Anterior cingulate cortex (tissue), 58 donors: ENCODE measurements at places on chromosomes 7 and 10.

DNA sequence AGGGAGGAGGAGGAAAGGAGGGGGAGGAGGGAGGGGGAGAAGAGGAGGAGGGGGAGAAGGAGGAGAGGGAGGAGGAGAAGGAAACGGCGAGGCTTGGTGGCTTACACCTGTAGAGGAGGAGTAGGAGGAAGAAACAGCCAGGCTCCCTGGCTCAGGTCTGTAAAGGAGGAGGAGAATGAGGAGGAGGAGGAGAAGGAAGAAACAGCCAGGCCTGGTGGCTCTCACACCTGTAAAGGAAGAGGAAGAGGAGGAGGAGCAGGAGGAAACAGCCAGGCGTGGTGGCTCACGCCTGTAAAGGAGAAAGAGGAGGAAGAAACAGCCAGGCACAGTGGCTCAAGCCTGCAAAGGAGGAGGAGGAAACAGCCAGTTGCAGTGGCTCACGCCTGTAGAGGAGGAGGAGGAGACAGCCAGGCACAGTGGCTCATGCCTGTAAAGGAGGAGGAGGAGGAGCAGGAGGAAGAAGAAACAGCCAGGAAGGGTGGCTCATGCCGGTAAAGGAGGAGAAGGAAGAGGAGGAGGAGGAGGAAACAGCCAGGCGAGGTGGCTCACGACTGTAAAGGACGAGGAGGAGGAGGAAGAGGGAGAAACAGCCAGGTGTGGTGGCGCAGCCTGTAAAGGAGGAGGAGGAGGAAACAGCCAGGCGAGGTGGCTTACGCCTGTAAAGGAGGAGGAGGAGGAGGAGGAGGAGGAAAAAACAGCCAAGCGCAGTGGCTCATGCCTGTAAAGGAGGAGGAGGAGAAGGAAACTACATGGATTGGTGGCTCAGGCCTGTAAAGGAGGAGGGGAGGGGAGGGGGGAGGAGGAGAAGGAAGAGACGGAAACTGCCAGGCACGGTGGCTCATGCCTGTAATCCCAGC, 14.9 kb upstream of the CRCP start:
- DNase-seq: peak; percentile 43

GRCh38 chr7:17663061-17663675, 277.1 kb downstream of the SNX13 start:
- no peak for DNase-seq

DNA sequence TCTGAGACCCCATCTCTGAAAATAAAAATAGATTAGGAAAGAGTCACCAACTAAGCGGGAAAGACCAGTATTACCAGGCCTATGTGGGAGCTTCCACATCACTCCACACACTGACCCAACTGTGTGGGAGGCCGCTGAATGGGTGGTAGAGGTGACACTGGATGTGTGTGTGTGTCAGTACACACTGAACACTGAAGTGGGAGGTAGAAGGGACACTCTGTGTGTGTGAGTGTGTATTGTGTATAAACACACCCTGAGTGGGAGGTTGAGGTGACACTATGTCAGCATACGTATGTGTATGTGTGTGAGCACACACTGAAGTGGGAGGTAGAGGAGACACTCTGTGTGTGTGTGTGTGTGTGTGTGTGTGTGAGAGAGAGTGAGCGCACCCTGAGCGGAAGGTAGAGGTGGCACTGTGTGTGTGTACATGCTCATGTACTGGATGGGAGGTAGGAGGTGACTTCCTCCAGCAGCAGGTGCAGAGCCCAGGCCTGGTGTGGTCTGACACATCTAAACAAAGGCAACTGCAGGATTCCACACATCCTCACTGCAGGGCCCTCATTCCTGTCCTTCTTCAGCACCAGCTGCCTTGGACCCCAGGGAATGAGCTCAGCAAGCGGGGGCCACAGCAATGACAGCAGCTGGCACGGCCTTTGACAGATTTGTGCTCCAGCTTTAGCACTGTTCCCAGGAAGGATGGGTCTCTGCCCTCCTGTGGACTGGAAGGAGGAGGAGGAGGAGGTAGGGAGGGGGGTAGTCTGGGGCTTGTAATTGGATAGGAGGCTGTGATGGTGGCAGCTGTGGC, 26.5 kb upstream of the RBM20 start:
- DNase-seq: no peak

GRCh38 chr7:38477333-38477732, 153.8 kb downstream of the AMPH start:
- DNase-seq: no peak

GRCh38 chr7:33511778-33512177, 382.4 kb downstream of the BBS9 start:
- no peak for DNase-seq

DNA sequence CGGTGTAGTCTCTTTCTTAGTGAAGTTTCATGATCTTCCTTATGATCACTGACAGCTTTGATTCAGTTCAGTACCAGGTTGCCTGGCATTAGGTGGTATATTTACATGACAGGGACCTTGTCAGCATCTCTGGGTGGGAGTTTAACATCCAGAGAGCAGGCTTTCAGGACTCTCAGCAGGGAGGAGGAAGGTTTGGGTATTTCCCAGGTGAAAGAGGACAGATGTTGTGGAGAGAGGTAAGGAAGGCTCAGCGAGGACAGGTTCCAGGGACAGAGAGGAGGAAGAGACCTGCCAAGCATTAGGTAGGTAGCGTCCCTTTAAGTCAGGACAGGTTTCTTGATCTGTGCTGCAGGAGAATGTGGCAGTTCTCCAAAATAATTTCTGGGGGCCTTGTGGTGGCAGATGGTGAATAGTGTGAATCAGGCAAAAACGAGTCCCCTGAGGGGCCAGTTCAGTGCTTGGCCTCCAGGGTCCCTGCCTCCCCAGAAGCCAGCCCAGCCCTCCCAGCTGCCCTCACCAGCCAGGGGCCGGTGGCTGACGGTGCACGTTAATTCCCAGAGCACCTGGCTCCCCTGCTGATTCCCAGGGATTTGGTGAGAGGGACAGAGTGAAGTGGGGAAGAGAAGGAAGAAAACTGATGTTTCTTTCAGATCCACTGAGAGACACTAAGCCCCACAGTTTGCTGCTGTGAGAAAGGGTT, 82.0 kb downstream of the VWC2 start:
- DNase-seq: no peak

DNA sequence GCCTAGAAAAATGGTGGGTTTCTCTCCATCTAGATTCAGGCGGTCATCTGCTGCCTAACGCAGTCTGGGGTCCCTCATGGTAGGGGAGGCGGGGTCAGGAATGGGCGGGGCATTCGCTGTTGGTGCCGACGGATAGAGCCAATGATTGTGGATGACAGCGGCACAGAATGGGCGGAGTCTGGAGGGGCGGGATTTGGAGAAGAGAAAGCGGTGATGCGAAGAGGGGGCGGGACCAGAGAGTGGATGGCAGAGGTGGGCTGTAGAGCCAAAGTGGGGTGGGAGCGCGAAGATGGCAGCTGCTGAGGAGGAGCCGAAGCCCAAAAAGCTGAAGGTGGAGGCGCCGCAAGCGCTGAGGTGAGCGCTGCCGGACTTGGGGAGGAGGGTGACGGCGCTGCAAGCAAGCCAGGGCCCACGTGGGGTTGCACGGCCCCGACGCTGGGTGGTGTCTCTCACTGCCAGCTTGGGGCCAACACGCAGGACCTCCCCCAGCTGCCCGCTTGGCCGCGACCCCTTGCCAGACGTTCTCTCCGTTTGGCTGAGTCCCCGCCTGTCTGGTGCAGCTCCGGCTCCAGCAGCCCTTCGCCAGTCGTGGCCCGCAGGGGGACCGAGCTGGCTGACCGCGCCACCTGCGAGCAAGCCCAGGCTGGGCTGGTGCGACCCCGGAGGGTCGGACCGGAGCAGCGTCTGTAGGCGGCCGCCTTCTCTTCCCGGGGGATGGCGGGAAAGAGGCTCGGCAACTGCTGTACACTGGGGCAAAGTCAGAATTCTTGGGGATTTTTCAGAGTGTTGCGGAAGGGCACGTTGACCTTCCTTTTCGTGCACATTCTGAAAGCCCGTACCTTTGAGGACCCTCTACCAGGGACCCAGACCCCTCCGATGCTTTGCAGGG, at the start of gene ADK:
ADK (plus strand) TSS at position 232 of the 889 bp plus-strand sequence; CDS start at position 290, 58 bp downstream.
- DNase-seq: peak; percentile 94

DNA sequence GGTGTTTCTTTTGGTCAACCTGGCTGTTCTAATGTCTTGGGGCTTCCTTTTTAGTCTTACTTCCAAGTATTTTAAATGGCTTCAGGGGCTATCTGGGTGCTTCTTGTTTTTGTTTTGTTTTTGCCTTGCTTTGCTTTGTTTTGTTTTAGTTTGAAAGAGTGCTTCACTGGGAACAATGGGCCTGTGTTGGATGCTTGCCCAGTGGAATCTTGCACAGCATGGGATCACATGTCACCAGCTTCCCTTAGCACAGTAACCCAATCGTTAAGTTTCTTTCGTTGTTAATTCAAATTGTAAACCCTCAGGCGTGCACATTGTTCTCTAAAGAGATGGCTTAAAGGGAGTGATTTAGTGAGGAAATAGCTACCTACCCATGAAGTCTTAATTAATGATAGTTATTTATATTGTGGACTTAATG, 8.9 kb downstream of the COL17A1 start:
- peak; percentile 50 for DNase-seq

GRCh38 chr10:114021717-114022680, 21.7 kb upstream of the ADRB1 start:
- DNase-seq: no peak

DNA sequence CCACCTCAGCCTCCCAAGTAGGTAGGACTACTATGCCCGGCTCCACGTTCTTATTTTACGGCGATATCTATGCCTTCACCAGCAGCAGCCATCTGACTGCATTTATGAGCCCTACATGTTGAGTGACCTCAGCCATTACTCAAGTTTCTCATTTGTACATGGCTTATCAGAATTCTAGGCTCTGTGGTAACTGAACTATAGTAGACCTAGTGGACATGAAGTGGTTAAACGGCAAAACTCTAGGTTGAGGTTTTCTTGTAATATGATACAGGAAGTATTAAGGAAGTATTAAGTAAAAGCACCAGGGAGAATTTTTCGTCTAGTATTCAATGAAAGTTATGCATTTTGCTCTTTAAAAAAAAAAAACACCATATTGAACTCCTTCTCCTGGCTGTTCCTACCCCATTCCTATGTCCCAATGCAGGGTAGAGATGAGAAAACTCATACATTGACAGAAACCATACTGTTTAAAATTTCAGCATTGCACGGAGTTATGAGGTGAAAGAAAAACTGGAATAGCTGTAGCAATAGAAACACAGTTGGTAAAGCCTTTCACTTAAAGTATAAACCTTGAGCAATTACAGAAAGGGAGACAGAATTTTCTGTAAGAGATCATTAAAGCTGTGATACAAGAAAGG, 39.8 kb upstream of the EPC1 start:
- DNase-seq: no peak

DNA sequence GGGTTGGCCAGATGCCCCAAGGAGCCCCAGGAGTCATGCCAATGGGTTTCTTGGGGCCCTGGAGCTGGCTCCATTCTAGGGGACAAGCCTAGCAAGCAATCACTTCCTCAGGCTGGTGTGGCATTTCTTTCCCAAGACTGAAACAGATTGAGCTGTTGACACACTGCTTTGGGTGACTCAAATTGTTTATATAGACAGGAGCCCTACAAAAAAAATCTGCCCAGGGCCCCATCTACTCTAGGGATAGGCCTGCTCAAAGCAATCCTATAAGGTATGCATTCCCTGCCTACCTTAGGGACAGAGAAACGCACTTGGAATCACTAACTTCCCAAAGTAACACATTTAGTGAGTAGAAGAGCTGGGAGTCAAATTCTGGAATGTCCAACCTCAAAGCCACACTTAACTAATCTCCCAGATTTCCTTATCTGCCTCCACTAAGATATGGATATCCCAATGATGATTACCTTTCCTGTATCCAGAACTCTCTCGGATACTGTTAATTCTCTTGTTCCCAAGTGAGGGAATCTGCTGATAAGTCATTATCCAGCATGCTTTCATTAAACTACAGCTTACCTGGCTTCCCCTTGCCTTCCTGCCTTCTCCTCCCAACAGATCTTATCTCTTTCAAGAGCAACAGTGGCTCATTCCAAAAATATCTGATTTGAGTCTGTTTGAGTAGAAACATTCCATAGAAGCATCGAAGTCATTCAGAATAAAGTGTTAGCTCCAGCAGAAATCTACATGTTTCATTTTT, 3.1 kb downstream of the ABLIM1 start:
- DNase-seq: no peak

GRCh38 chr7:47493976-47494911, 87.7 kb downstream of the TNS3 start:
- DNase-seq: no peak

DNA sequence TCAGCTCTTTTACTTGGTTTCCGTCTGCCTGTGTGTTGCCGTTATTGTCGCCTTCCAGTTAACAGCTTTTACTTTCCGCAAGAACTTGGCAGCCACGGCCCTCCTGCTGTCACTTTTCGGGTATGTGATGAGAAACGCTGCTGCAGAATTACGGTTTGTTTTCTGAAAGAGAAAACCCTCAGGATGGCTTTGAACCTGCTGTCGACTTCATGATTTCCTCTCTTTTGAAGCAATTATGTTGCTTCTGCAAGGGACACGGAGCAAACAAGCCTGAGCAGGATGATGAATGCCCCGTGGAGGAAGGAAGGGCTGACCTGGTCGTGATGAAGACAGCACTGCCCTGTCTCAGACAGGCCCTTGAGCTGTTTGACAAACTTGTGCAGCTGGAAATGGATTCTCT, 339.8 kb downstream of the ABCA13 start:
- peak; percentile 11 for DNase-seq

DNA sequence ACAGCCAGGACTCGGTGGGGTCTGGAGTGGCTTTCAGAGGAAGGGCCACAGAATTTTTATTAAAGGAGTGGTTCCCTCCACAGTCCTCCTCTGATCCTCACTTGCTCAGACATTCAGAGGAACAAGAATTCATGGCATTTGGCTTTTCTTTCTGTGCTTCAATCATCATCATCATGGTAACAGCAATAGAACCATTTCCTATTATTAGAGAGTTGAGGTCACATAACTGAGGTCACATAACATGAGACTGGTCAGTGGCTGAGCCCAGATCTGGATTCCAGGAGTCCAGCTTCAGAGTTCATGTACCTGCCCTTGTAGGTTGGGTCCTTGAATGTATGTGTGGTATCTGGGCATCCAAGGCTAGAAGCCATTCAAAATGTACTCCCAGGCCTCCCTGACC, 177.3 kb upstream of the GRB10 start:
- DNase-seq: no peak

GRCh38 chr10:99457813-99458212, 27.4 kb upstream of the GOT1 start:
- DNase-seq: no peak

DNA sequence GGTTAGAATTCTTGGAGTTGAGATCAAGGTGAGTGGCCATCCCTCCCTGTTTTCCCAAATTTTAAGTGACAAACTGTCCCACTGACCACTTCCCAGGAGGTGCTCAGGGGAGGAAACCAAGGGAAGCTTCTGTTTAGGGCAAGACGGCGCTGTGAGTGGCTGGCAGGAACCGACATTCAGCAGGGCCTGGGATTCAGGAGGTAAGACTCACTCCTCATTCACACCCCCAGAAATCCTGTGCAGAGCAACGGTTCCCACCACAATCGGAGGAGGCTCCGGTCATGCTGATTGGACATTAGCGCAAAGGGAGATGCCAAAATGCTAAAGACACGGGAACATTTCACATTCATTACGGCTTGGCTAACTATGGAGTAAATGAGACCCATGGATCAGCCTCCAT, 200.9 kb downstream of the GRID1 start:
- DNase-seq: no peak
